Pons (tissue), 1 donor: ENCODE measurements at places on chromosomes 2 and 18.
A peak's percentile ranks its signal among the peaks of the same experiment; 100 is the strongest.

DNA sequence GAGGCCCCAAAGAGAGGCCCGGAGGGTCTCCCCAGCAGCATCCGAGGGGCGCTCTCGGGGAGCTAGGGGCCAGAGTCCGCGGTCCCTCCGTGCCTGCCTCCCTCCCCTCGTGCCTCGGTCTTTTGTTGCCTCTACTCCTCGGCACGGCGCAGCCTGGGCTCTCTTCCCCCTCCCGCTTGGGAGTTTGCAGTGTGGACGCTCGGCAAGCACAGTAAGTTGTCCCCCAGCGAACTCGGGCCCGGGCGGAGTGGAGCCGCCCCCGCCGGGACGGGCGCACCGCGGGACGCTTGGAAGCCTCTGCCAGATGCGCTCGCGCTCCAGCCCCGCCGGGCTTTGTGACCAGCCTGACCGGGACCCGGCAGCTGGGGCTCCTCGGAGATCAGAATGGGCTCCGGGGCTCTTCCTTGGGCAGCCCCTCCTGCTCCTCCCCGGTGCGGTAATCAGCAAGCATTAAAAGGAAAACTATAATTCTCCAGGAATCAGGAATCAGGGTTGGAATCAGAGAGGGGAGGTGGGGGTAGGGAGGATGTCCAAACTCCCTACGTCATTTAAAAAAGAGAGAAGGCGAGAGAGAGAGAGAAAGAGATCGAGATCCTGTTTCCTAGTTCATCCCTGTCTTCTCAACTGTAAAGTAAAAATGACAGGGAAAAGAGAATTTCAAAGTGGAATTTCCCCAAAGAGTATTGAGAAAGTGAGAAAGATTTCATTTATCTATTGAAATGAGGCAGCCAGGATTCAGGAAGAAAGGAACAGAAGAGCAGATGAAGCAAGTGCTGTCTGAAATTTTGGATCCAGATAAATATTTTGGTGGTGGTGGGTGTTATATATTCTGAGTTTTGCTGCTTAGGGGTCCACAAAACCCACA is 786 bp upstream of the TMEM200C start:
- DNase-seq: no peak

- no peak for DNase-seq
Measured at GRCh38 chr18:7855671-7856070, 288.6 kb downstream of the PTPRM start.

DNA sequence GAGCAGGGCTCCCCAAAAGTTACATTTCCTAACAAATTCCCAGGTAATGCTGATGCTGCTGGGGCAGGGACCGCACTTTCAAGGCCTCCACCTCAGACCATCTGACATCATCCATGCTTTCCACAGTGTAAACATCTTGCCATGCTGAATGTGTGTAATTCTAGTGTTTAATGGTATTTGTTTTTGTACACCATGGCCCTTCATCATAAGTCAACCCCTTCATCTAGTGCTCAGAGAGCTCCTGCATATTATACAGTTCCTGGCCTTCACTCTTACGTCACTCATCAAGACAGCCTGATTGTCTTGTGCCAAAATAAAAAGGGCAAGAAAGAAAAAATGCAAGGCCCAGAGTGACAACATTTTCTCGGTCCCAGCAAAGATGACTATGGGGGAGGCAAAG is 77.5 kb upstream of the ZFP36L2 start:
- no peak for DNase-seq

- DNase-seq: no peak
Measured at GRCh38 chr2:178088774-178089270, 16.2 kb upstream of the PDE11A start.

GRCh38 chr2:189997016-189997415 is 65.5 kb downstream of the MSTN start:
- DNase-seq: no peak

DNA sequence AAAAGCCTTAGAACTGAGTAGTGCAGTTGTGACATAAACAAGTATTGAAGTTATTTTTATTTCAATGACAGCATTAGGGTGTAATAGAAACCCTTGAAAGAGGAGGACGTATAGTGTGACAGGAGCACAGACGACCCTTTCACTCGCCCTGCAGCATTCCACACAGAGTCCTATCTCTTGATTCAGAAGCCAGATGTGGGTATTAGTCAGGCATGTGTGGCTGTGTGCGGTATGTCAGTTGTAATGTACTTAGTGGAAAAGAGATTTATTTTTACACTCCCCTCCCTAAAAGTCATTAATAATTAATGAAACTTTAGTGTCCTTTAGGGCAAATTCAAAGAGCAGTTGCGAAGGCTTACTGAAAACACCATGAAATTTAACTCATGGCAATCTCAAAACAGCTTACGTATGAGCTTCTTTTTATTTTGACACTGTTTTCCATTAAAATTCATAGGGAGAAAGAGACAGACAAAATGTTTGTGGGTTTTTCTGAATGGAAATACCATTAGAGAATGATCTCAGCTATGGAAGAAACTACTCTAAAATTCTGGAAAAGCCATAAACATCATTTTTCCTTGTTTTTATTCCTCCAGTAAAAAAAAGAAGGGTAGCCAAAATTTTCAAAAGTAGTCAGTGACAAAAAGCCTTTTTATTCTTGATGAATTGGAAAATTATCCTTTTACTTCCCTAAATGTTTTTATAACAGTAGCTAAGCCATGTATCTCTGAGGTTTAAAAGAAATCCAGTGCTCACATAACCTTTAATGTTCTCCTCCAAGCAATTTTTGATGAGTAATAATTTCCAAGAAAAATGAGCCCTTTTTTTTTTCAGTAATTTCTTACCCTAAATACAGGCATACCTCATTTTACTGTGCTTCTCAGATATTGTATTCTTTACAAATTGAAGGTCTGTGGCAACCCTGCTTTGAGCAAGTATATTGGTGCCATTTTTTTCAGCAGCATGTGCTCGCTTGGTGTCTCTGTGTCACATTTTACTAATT is 84.0 kb upstream of the DSEL start:
- DNase-seq: no peak

DNA sequence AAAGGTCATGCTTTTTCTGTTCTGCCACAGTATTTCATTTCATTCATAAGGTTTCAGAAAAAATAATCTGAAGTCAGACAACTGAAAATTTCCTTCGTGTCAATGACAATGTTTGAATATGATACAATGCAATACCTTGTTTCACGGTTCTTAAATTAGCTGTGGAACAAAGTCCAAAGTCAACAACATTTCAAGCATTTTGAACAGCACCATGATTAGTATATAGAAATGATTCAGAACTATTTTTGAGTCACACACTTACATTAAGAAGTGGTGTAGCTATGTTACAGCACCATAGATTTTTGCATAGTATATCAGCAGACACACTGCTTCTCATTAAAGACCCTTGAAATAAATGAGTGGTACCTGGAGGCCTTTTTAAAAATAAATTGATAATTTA is 178.3 kb upstream of the DSEL start:
- DNase-seq: no peak

- DNase-seq: no peak
Measured at GRCh38 chr2:42031281-42032223, 16.3 kb upstream of the PKDCC start.

DNA sequence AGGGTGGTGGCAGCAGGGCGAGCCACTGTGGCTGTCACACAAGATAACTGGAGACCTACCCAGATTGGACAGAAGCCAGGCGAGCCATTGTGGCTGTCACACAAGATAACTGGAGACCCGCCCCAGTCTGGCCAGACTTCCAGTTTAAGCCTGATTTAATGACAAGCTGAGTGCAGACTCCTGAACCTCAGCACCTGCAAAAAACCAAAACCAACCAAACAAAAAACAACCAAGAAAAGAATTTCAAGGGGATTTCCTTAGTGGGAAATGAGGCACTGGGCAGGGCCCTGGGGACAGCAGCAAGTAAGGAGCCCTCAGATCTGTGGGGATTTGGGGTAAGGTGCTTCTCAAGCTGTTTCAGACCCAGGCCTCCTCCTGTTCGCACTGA is 95.2 kb upstream of the BOD1L2 start:
- DNase-seq: no peak

DNA sequence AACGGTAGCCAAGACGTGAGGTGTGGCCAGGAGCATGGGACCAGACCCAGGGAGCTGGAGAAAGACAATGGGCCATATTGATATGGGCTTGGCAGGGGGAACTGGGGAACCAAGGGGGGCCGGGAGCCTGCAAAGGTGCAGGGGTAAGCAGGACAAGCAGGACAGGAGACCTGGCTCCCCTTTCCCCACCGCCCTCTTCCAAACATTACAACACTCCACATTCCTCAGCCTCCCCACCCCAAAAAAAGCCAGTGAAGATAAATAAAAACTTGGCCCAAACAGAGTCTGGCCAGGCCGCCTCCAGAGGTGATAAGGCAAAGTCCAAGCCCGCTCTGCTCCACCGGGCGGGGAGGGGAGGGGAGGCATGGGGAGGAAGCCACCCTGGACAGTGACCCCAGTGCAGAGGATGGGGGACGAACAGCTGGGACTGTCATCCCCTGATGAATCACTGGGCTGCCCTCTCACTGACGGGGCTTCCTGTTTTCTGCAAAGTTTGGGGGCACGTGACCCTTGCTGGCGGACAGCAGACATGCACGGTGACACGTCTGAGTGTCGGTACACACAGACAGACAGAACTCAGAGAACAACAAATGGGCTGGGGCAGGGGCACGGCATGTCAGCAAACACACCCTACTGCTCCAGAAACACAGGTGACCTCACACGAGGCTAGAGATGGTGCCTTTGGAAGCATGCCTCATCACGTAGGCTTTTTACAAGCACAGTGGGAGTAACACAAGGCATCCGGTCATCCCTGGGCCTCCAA is 100.2 kb downstream of the TNS1 start:
- peak; percentile 46 for DNase-seq

- DNase-seq: no peak
Measured at GRCh38 chr2:21288739-21289520, 165.2 kb downstream of the TDRD15 start.

DNA sequence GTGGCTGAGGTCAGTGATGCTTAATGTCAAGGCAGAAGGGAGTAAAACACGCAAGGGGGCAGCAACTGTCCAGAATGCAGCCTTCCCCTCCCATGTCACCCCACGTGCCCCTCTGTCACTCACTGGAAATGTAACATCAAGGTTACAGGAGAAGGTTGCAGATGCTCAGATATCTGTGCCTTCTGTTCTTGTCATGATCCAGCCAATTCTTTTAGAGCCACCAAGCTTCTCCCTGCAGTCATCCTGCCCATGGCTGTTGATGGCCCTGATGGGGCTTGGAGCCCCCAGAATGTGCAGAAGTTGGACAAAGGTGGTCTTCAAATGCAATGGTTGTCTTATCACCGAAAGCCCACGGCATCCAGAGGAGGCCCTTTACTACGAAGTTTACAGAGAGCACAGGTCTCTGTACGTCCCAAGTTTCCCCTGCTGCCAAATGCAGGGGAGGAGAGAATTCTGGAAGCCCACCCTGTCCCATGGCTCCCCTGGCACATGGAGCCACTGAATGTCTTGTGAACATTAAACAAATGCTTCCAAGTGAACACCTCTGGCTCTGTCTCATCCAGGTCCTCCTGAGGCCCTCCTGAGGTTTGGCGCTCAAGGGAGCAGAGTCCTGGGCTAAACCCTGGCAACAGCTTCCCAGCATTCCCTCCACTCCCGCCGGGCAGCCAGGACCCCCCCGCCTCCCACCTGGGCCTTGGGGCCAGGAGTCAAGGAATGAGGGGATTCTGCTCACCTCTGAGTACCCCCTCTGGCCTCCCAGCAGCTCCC is 4.5 kb upstream of the GPR55 start:
- no peak for DNase-seq

- DNase-seq: no peak
Measured at GRCh38 chr2:105032476-105032875, 5.4 kb upstream of the MRPS9 start.

DNA sequence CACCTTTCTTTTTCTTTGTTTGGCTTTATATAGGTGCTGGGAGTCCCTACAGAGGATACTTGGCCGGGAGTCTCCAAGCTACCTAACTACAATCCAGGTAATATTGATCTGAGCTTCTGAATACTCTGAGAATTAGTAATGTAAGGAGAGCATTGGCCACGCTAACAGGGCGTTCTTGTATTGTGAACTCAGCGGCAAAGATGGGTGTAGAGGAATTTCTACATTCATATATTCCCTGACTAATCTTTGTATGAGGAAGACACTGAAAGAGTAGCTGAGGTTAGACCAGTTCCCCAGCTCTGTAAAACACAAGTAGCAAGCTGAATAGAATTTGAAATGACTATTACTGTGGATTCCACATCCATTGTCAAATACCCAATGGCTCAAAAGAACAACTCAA is 48.5 kb downstream of the CDK15 start:
- DNase-seq: no peak

GRCh38 chr18:49786019-49786720 is 27.2 kb downstream of the ACAA2 start:
- DNase-seq: no peak

DNA sequence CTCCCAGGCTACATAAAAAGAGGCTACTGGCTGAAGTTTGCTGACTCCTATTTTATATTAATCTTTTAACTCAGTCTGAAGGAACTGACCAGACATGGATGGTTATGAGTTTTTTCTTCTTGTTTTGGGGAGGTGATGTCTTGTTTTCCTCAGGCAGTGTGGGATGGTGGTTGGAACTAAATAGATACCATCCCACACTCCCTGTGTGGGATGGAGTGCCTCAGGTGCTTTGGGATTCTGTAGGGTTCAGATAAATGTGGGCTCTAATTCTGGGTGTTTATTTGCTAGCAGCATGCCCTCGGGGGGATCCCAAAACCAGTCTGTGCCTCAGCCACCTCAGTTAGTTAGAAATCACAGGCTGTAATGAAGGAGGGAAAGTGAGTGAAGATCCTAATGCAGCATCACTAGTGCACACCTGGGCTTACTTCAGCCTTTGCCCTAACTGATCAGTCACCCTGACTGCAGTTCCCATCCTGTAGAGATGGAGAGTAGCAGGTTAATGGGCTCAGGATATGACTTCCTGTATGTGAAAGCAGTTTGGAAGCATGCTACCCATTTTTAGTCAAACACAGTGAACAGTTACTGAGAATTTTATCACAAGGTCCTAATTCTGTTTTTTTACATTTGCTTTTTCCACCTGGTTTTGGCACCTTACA is 132.2 kb downstream of the SPTBN1 start:
- DNase-seq: no peak

- no peak for DNase-seq
Measured at GRCh38 chr18:50697509-50697908, 122.3 kb downstream of the MRO start.

- no peak for DNase-seq
Measured at GRCh38 chr2:192487636-192488035, 292.9 kb upstream of the TMEFF2 start.

GRCh38 chr2:55712477-55713060 is 18.9 kb upstream of the PNPT1 start:
- DNase-seq: no peak

- no peak for DNase-seq
Measured at GRCh38 chr2:129744649-129745048, 234.8 kb upstream of the RAB6C start.

DNA sequence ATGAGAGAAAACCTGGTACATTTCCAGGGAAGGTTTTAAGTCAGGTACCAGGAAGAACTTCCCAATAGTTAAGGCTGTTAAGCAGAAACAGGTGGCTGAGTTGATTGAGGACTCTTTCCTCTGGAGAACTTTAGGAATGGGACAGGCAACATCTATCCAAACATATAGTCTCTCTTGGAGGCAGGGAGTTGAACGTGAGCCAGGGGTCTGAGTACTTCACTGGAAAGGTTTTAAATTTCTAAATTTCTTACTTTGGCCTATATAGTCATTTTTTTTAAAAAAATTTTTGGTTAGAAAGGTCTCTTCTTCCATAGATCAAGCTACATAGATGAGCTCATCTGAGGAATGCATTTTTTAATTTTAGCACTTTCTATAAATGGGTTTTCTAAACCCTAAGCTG is 261.4 kb upstream of the TCF4 start:
- no peak for DNase-seq

- DNase-seq: no peak
Measured at GRCh38 chr18:8507361-8507760, 101.9 kb upstream of the RAB12 start.

GRCh38 chr2:147068071-147068470 is 776.8 kb upstream of the ACVR2A start:
- no peak for DNase-seq
